ENCODE measurements at places on chromosomes 7 and 10.

DNA sequence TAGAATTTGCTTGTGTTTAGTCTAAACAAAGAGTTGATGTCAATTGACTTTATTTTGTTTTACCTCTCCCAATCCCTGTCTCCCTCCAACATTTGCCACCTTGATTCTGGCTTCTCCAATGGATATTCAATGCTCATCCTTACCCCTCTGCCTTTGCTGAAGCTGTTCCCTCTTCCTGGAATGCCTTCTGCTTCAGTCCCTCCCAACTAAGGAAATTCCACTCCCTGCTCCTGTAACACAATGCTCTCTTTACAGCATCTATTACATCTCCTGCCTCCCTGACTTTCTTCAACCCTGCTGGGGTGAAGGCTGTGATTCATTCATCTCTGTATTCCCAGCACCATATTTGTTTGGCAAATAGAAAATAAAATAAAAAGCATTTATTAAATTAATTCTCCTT lies 34.5 kb upstream of the TAC1 start:
- no peak for DNase-seq

DNA sequence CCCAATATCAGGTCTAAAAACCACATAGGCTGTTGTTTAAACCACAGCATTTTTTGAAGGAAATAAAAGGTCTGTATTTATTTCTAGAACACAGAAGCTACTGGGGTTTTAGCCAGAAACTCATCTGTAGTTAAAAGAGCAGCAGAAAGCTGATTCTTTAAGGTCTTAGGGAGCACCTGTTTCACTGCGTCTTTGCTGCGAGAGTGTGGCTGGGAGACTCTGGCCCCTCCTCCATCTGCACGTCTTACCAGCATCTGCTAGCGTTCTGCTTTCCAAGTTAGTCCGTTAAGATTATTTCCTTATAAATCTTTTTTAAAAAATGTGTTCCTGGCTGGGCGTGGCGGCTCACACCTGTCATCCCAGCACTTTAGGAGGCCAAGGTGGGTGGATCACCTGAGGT lies 95.9 kb downstream of the ADARB2 start:
- DNase-seq = no peak

- peak; percentile 26 for DNase-seq
Measured at GRCh38 chr10:124942317-124943169, 620 bp downstream of the ZRANB1 start.

- DNase-seq = no peak
Measured at GRCh38 chr10:82256275-82256674, 381.3 kb downstream of the NRG3 start.

GRCh38 chr7:133789974-133790373 lies 337.2 kb upstream of the LRGUK start:
- DNase-seq = no peak

DNA sequence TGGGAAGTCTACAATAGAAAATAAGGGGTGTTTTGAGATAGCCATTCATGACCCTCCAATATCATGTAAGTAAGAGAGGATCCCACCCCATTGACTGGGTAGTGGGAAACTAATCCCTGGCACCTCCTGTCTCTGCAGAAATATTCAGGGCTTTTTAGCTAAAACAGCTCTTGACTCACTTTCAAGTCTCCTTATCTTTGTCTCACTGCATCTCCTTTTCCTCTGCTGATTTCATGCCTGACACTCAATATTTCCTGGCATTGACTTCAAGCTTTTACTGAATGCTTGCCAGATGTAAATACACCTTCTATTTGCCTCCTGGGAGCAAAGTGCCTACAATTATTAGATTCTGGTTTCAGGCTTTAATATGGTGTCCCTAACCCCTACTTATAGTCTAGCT lies 57.1 kb downstream of the CHRM2 start:
- no peak for DNase-seq

GRCh38 chr7:92674379-92674778 lies 84.2 kb upstream of the FAM133B start:
- no peak for DNase-seq

GRCh38 chr7:87506246-87507180 lies 31.0 kb upstream of the ABCB4 start:
- peak; percentile 9 for DNase-seq

- no peak for DNase-seq
Measured at GRCh38 chr7:100824499-100825214, 2.7 kb downstream of the EPHB4 start.

DNA sequence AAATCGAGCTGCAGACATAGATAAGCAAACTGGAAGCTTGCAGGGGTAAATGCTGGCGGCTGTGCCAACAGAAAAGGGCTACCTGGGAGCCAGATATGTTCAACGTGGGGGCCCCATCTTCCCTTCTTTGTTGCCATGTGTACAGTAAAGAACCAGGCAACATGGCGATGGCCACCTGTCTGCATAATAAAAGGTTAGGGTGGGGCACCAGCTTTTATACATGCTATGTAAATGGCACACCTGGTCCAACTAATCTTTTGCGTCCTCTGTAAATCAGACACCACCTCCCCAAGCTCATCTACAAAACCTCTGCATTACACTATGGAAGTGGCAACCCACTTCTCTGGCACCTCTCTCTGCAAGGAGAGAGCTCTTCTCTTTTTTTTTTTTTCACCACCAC lies 13.9 kb downstream of the BUD31 start:
- DNase-seq = no peak

- DNase-seq = no peak
Measured at GRCh38 chr7:37245590-37245989, 203.1 kb downstream of the ELMO1 start.

GRCh38 chr10:103983367-103983911 lies 16.5 kb downstream of the SLK start:
- DNase-seq = no peak

DNA sequence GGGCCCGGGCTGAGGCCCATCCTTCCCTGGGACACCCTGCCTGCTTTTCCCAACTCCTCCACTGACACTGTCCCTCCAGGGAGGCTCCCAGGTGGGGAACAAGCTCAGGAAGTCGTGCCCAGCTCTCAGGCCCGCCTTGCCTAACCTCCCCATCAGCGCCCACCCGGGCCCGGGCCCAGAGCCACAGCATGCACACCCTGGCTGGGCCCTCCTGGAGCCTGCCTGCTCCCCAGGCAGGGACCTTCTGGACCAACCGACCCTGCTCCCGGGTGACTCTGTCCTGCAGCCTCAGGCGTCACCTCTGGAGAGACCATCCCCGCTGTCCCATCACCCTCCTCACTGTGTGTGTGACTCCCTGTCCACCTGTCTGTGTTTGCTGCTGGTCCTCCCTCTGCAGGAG lies 1.8 kb upstream of the TMEM184A start:
- DNase-seq = no peak

GRCh38 chr10:86481761-86482160 lies 39.8 kb downstream of the WAPL start:
- no peak for DNase-seq

DNA sequence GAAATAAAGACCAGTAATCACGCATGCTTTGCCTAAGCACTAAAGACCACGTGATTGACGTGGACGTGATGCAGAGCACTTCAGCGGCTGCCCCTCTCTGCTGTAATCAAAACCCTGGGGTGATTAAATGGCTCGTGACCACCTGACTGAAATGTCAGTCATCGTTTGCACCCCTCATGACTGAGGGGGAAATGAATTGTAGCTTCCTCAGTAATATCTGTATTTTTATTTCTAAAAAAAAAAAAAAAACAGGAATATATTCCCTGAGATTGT lies 148.1 kb upstream of the RSU1 start:
- DNase-seq = no peak

DNA sequence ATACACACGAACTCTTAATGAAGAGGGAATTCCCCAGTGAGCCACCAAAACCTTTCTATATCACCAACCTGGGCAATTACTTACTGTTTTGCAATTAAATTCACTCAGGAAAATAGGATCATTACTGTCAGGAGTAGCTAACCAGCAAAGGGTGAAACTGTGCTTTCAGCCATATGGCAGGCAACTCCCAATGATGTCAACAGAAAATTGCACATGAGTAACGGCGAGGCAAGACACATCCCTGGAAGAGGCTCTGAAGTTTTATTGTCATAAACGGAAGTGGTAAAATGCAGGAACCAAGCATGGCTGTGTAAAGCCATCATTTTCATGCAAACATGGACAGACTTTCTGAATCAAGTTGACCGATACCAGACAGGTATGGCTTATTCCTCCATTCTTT lies 548.9 kb upstream of the AUTS2 start:
- DNase-seq = no peak

- DNase-seq = no peak
Measured at GRCh38 chr7:2280424-2280823, 33.8 kb downstream of the SNX8 start.

DNA sequence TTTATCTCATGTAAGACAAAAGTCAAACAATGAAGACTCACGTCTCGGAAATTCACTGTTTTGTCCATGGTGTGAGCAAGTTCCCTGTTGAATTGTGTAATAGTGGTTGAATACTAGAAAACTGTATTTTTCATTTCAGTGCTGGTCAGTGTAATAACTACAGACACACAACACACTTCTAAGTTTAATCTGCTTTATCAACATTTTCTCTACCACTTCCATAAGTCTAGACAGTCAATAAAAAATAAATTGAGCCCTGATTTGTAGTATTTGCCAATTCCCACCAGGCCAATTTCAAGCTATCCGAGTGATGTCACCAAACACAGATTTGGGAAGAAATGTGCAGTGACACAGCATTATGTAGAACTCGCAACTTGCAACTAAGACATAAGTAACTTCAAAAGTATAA lies 81.9 kb downstream of the GPR141 start:
- DNase-seq = peak; percentile 84

- DNase-seq = peak; percentile 69
Measured at GRCh38 chr10:103451831-103452505, at the start of gene CALHM2. Gene CALHM2 (minus strand): TSS chr10:103452370. CDS start chr10:103449941, 2,429 bp downstream.
